ENCODE measurements at places on chromosomes 1 and 21.

DNA sequence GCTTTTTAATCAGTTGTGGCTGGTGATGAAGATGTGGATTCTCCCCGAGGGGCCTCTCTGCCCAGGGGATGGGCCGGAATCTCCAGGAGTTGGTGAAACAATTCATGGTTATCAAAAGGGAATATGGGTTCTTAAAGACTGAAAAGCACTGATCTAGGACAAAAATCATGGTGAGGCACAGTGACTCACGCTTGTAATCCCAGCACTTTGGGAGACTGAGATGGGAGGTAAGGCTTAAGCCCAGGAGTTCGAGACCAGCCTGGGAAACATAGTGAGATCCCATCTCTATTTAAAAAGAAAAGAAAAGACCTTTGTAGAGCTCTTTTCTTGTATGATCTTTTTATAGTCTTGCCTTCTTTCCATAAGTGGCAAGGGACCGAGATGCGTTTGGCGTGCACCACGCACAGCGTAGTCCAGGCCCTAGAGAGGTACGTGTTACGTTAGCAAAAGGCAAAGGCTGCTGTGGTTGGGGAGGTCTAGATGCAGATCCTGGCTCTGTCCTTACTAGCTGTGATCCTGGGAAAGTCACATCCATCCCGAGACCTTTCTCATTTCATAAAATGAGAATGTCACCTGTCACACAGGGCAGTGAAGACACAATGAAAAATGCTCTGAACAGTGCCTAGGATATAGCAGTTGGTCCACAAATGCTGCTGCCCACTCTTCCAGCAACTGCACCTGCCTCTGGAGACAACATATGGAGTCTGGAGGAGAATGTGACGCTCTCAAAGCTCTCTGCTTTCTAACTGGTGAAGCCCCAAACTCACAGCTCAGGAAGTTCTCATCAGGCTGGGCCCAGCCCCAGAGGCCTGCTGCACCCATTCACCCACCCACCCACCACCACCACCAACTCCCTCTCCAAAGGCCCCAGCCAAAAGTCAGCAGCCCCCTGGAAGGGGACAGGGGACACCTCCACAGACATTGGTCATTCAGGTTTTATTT lies 54.8 kb downstream of the KIF21B start:
- DNase-seq = no peak

GRCh38 chr21:45353200-45353599 lies 51.8 kb upstream of the COL18A1 start:
- DNase-seq = no peak

GRCh38 chr1:155864393-155864792 lies 5.0 kb downstream of the SYT11 start:
- DNase-seq = no peak

GRCh38 chr1:66393586-66394287 lies 140.2 kb upstream of the SGIP1 start:
- no peak for DNase-seq

DNA sequence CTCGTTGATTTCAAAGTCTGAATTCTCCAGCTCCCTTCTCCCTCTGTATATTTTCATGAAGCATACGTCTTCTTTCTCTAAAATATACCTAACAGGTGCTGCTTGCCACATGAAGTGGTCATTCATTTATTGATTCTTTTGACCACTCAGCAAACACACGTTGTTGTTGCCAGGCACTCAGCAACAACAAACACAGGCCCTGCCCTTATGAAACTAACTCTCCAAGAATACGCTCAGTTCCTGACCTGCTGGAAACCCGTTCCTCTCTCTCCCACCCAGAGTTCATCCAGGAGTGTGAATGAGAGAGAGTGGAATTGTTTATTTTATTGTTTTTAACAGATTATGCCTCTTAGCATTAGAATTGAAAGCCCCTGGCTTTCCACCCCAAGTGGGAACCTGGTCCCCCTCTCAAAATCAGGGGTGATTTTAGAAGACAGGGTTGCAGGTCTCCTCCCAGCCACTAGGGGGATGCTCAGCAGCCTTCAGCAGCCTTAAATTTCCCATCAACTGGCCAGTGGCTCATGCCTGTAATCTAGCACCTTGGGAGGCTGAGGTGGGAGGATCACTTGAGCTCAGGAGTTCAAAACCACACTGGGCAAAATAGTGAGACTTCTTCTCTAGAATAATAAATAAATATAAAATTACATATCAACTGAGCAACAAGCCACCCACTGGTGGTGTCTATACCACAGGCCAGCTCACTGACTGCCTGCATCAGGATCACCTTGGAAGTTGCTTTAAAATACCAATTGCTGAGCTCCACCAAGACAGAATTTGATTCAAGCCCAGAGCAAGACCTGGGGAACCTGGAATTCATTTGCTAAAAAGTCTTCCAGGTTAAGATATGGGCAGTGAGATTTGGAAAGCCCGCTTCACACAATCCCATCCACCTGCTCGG lies 181.0 kb upstream of the KLHDC7A start:
- no peak for DNase-seq

- no peak for DNase-seq
Observed at GRCh38 chr21:27371115-27371974, 404.5 kb upstream of the ADAMTS5 start.

- no peak for DNase-seq
Observed at GRCh38 chr1:196400478-196401451, 207.5 kb downstream of the KCNT2 start.

DNA sequence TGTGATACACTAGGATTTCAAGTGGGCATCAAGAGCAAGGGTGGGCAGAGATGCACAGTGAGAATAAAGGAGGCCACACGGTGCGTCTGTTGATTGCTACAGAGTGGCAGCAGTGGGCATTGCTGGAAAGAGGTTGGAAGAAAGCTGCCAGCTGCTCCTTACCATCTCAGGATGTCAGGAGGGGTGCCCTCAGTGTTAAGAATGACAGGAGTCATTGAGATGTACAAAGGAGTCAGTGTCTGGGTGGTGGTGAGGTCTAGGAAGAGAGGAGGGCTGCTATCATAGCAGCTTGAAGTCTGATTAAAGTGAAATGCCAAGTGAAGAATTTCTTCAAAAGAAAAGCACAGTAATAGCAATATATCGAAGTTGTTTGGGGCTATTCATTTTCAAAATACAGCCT lies 992.7 kb downstream of the TTLL7 start:
- DNase-seq = no peak

DNA sequence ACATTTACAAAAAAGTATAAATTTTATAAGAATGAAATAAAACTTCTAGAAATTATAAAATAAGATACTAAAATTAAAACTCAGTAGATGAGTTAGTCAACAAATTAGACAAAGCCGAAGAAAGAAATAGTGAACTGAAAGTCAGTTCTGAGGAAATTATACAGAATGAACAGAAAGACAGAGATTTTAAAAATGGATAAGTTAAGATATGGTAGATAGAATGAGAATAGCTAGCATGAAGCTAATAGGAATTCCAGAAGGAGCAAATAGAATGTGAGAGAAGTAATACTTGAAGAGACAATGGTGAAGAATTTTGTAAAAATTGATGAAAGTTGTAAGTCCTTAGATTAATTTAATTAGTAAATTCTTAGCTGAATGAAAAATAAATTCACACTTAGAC lies 430.4 kb upstream of the RUNX1 start:
- DNase-seq = no peak

GRCh38 chr1:91912266-91912665 lies 26.3 kb upstream of the TGFBR3 start:
- no peak for DNase-seq

DNA sequence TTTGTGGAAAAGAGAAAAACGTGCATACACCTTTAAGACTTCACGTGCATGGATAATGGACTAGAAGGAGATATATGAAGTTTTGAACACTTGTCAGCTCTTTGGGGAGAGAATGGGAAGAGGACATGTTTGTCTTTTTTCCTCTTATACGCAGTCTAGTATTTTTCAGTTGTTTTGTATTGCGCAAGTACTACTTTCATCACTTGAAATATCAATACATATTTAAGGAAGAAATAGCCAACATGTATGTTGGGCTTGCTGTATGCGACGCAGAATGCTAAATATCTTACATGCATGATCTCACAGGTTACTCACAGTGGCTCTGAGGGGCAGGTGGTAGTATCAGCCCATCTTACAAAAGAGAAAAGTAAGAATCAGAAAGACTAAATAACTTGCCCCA lies 176.5 kb upstream of the RUNX1 start:
- DNase-seq = no peak

DNA sequence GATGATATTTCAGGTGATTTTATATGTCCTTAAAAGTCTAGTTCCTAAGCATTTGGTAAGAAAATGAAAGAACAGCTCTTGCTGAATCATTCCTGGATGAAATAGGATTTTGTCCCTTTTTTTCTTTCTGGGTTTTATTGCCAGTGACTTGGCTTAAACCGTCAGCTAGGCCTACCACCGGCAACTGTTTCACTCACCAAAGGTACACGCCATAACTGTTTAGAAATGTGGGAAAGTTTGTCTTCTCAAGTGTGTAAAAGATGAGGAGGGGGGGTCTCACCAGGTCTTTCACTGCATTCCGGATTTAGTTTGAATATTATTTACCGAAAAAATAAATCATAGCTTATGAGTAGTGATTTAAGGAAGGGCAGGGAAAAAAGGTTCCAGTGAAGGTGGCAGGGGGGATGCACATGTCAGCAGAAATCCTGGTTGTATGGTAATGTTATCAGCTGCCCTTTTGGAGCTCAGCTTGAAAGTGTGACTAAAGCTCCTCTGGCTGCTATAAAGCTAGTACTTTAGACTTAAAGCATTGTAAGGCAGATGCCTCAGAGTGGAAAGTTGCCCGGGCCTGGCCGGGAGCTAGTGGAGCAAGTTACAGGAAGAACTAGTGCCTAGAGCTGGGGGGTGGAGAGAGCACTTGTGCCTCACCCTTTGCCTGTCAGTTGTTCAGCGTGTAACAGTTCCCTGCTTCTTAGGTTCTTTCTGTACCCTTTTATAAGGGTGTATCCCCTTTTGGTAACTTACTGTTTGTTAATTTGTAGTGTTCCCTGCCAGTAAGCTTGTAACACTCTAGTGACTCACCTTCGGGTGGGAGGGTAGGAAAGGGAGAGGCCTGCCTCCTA lies 3.1 kb downstream of the ATP1A1 start:
- no peak for DNase-seq

DNA sequence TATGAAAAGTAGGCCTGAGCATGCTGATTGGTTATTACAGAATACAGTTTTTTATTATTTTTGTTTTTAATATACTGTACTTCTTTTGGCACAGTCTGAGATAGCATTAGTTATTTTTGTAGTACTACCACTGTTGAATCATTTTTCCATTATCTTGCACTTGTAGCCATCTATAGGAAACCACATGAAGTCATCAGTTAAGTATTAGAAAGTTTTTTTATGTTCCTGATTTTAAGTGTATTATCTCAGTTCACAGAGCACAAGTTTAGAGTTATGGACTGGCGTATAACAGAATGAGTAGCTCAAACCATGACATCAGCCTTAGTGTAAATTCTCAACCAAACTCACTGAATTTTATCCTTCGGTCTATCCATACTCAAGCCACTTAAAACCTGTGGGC lies 22.8 kb downstream of the DHX9 start:
- DNase-seq = no peak

DNA sequence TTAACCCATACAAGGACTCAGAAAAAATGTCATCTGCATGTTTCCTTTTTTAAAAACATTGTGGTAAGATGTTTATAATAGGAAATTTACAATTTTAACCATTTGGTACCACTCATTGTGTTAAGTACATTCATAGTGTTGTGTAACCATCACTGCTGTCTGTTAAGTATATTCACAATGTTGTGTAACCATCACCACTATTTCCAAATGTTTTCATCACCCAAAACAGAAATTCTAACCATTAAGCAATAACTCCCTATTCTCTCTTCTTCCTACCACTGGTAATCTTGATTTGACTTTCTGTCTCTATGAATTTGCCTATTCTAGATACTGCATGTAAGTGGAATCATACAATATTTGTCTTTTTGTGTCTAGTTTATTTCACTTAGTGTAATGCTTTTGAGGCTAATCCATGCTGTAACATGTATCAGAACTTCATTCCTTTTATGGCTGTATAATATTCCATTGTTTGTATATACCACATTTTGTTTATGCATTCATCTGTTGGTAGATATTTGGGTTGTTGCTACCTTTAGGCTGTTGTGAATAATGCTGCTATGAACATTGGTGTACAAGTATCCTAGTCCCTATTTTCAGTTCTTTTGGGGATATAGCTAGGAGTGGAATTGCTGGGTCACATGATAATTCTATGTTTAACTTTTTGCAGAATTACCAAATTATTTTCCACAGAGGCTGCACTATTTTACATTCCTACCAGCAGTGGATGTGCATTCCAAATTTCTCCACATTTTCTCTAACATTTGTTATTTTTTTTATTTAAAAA lies 14.1 kb downstream of the HIPK1 start:
- DNase-seq = no peak

DNA sequence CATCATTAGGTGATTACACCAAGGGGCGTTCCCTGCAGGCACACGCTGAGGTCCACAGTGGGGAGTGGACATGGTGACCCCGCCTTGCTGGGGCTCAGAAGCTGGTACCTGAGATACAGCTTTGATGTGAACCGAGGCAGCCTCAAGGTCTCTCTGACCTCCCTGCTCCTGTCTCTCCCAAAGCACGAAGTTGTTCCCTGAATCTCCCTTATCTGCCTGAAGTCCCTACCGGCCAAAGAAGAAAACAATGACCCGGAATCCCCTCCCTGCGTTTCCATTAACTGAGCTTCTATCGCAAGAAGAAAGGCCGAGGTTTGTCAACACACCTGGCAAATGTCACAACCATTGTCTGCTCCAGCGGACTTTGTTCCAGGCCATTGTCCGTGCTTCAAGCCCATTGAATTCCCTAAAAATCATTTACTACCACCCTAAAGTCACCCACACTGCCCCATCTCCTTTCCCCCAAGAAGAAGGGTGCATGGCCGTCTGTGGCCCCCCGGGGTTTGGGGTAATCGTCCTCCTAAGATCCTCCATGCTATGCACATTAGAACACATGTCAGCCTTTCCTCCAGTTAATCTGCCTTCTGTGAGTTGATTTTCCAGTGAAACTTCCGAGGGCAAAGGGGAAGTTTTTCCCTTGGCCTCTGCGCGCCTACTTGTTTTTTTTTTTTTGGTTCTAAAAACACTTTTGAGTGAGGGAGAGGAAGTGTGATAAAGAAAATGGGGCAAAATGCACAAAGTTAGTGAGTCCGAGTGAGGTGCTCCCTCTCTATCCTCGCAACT lies 48.1 kb upstream of the COL18A1 start:
- DNase-seq = no peak

Measured in stimulated activated CD8-positive, alpha-beta memory T cell treated with anti-CD3 and anti-CD28 coated beads, Interleukin-12 subunit alpha, Interleukin-12 subunit beta, amount 100 ng/mL, for 4 hours (primary cell).